ENCODE measurements at places on chromosomes 1 and 21.

DNA sequence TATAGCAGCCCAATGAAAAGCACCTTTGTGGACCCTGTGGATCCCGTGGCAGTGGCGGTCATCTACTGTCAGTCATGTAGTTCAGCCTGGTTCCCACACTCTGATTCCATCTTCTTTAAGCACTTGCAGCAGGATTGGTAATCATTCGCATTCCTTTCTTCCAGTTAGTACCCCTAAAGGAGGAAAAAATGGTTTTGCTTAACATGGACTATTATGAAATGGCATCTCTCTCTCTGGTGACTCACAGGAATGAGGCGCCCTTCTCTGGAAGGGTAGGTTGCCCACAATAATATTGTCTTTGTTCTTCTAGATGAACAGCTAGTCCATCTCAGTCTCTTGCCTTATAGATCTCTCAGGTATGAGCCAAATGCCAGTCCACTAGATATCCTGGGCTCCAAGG is 127.9 kb upstream of the MROH9 start:
- no peak for DNase-seq

DNA sequence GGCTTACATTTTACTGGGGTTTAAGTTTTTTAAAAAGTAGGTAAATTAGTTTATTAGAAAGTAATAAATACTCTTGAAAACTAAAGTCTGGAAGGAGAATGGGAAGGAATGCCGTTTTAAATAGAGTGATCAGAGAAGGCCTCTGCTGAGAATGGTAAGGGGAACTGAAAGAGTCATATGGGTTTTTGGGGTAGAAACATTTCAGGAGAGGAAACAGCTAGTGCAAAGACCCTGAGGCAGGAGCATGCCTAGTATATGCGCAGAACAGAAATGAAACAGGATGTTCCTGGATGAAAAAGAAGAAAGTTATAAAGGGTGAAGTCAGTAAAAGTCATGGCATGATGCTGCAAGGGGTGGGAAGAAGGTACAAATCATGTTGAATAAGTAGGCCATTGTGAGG is 38.9 kb downstream of the ZC3H11B start:
- no peak for DNase-seq

DNA sequence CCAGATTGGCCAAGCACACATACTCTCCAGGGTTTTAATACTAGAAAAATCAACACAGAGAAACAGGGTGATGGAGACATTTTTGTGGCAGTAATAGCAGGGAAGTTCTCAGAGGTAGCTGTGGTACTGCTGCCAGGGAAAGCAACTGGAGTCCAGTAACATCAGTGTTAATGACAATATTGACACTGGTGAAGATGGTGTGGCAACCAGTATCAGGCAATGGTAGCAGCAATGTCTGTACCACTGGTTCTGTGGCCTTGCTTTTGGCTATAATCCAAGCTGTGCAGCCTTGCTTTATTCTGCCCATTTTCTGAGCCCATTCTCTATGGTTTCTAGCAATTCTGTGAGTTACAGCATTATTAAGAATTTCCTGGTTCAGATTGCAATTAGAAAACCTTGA is 1.6 kb upstream of the SNX7 start:
- no peak for DNase-seq

- no peak for DNase-seq
Observed at GRCh38 chr1:232682248-232682647, 52.3 kb upstream of the SIPA1L2 start.

DNA sequence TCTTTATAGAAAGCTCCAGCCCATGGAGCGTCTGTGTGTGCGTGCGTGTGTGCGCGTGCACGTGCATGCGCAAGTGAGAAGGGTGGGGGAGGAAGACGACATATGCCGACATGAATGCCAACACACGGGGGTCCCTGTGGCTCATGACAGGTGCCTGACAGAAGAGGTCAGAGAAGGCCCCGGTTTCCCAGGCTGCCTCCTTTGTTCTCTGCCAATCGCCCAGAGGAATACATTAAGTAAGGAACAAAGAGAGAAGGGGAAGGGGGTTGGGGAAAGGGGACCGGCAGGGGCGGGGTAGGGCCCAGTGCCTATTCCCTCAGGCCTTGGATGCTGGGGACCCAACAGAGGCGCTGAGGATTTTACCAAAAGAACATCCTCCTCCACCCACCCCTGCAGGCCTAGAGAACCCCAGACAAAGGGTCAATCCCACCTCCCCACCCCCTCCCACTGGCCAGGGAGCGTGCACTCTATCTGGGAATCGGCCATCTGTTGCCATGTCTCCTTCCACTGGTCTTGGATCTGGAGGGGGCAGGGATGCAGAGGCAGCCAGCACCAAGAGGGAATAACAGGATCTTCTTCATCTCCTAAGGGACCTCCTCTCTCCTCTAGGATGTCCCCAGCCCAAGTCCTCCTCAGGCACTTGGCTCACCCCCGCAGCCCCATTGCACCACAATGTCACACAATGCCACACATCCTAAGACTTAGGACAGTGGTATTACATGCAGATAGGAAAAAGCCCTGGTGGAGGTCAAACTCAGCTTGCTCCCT is 39.4 kb downstream of the PIK3C2B start:
- no peak for DNase-seq

DNA sequence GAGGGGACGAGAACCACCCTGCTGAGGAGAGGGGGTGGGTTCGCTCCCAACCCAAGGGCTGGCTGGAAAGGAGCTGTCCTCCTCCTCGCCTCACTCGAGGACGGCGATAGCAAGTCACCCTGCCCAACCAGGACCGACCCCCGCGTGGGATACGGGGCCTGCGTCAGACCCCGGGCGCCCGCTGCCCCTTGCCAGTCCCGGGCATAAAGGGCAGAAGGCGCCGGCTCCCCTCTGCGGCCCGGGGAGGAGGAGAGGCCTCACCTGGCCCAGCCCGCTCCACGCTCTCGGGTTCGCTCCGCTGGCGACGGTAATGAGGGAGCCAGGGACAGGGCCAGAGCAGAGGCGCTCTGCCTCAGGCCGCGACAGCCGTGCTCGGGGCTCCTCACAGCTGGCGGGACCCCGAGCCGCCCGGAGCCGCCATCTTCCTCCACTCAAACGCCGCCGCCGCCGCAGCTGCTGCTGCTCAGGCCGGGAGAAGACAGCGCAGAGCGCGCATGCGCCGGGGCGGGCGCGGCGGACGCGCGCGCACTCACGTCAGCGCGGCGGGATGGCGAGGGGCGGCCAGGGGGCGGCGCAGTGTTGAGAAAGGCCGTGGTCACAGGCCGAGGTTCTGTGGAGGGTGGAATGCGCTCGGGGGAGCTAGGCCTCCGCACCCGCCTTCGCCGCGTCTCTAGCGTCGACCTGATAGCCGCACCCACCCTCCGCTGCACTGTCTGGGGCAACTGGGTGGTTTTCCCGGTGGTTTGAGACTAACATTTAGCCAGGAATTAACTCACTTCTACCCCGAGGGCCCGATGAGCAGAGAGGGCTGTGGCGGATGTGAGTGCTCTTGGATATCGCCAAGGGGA is at the start of gene FBXO42:
FBXO42 (minus strand) TSS at position 487 of the 848 bp plus-strand sequence. CDS start 37,062 bp downstream, outside the sequence.
- DNase-seq, result peak; percentile 92

GRCh38 chr1:62181532-62181931 is 13.1 kb upstream of the L1TD1 start:
- DNase-seq, result no peak

Data from stimulated activated CD8-positive, alpha-beta memory T cell treated with anti-CD3 and anti-CD28 coated beads, Interleukin-4, amount 100 ng/mL, for 48 hours (primary cell).